ENCODE measurements at places on chromosomes 1 and 21.

GRCh38 chr1:113946678-113947387, 17.7 kb downstream of the HIPK1 start:
- DNase-seq = no peak

DNA sequence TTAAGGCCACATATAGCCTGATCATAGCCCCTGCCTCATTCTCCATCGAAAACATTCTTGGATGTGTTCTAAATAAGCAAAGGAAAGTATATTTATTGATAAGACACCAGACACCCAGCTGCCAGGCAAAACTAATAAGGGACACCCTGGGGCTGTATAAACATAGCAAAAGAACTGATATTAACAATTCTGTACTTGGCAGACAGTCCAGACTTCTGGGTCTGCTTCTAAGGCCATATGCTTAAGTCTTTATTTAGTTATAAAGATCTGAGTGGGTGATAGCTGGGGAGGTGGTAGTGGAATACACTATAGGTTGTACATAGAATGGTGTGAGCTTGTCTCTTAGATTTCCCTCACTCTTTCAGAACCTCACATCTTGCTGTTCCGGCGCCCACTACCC, 3.9 kb downstream of the CKS1B start:
- DNase-seq = no peak

DNA sequence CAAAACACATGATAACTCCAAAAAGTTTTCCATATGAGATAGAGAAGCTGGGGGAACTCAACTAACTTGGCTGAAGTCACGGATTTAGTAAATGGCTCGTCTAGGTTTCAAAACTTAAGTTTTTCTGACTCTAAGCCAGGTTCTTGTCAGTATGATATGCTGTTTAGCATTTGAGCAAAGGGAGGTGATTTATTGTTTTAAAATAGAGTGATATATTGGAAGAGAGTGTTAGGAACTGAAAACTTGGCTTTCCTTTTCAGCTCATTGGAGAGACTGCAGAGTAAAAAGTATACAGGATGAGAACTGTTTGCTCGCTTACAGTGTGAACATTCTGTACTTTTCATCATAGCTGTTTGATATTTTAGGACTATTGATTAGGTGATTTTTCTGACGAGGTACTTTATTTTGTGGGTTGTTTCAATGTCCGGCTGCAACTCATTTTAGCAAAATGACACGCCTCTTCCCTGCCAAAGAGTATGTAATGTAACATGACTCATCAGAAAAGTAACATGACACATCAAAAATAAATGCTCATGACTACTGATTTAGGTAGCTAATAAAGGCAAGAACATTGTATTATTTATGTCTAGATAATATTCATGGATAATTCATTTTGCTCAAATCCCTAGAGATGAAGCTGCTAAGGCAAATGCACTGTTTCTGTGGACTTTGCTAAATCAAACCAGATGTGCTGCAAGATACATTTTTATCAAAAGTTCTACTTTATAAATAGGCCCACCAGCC, 355.1 kb downstream of the GPATCH2 start:
- DNase-seq = no peak

- peak; percentile 46 for DNase-seq
Measured at GRCh38 chr1:9890224-9890731, 19.8 kb downstream of the CTNNBIP1 start.

- no peak for DNase-seq
Measured at GRCh38 chr1:175922254-175922881, 179.0 kb upstream of the TNR start.

Measured in DMS79 (cell line).